ENCODE measurements at places on chromosomes 13 and 19. TPM values are rescaled to one million over a fixed set of nuclear protein-coding genes. Genes with fewer than 3 reads are reported as not detected.

CERS1 gene
- total RNA-seq = 0.45 TPM

NCR1 gene
- total RNA-seq = 5.4 TPM

CACTIN gene
- total RNA-seq = 52.6 TPM

LIM2 gene
- total RNA-seq = not detected

PRSS57 gene
- total RNA-seq = not detected

CARS2 gene
- total RNA-seq = 29.1 TPM

GPI gene
- 134 TPM for total RNA-seq

BRCA2 gene
- total RNA-seq = 7.8 TPM

C19orf67 gene
- not detected for total RNA-seq

SULT2A1 gene
- not detected for total RNA-seq

KCNN1 gene
- not detected for total RNA-seq

CGB5 gene
- 35.7 TPM for total RNA-seq

C1QTNF9 gene
- total RNA-seq = not detected

FGF14 gene
- not detected for total RNA-seq

GSX1 gene
- not detected for total RNA-seq

GIPC3 gene
- not detected for total RNA-seq

POGLUT2 gene
- total RNA-seq = 5.8 TPM

ZNF763 gene
- not detected for total RNA-seq

OVOL3 gene
- total RNA-seq = not detected

KLK3 gene
- total RNA-seq = not detected

YJEFN3 gene
- total RNA-seq = 2.7 TPM

CACNG8 gene
- total RNA-seq = 0.48 TPM

LMTK3 gene
- under 0.01 TPM for total RNA-seq

TSHZ3 gene
- total RNA-seq = 2.9 TPM

C19orf38 gene
- not detected for total RNA-seq

PBX4 gene
- 0.42 TPM for total RNA-seq

ZNF90 gene
- total RNA-seq = 2.4 TPM

TMEM255B gene
- 3.8 TPM for total RNA-seq

IZUMO2 gene
- total RNA-seq = not detected

KIR3DL2 gene
- total RNA-seq = not detected

CGB2 gene
- 2.2 TPM for total RNA-seq

ZNF226 gene
- 8.1 TPM for total RNA-seq

TNNT1 gene
- 23.9 TPM for total RNA-seq

CD177 gene
- total RNA-seq = not detected

LILRA1 gene
- not detected for total RNA-seq

ZNF723 gene
- total RNA-seq = not detected

ADM5 gene
- total RNA-seq = 0.27 TPM

NOTCH3 gene
- 1.0 TPM for total RNA-seq

BEST2 gene
- not detected for total RNA-seq

MYO1F gene
- total RNA-seq = 0.24 TPM

SCN1B gene
- 6.6 TPM for total RNA-seq

NOVA2 gene
- total RNA-seq = not detected

ZNF541 gene
- total RNA-seq = not detected

ZNF234 gene
- 5.0 TPM for total RNA-seq

JOSD2 gene
- total RNA-seq = 26.2 TPM

SACS gene
- 51.3 TPM for total RNA-seq

F10 gene
- not detected for total RNA-seq

FGF22 gene
- not detected for total RNA-seq

SLITRK5 gene
- not detected for total RNA-seq

MCEMP1 gene
- total RNA-seq = not detected

ZNF132 gene
- 3.0 TPM for total RNA-seq

ZNF83 gene
- total RNA-seq = 23.8 TPM

TRAPPC2B gene
- total RNA-seq = 24.9 TPM
